ENCODE measurements at places on chromosomes 12 and 14.

DNA sequence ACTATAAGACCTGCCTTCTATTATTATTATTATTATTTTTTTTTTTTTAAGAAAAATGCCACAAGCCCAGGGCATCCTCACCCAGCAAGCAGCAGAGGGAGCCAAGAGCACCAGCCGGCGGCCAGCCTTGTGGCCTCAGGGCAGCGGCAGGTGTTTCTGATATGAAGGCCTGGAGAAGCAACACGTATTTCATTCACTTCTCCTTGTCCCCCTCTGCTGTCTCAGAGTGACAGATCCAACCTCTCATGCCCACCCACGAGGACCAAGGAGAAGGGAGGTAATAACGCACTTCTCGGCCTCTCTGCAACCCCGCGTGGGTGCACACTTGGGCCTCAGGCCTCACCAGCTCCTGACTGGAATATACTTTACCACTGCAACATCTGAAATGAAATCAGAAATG lies 25.4 kb downstream of the CDC42BPB start:
- H3K27me3 ChIP-seq, result no peaks in the 10 kb centered on the region
- no peak overlapping the region for H3K4me3 ChIP-seq
- no peak for DNase-seq
- no peaks in the 10 kb centered on the region for H3K4me1 ChIP-seq
- H3K36me3 ChIP-seq, result no peaks in the 10 kb centered on the region
- H3K27ac ChIP-seq, result no peak overlapping the region

- no peaks in the 10 kb centered on the region for H3K36me3 ChIP-seq
- H3K27ac ChIP-seq, result no peak overlapping the region
- peaks cover 2% of the 10 kb centered on the region for H3K27me3 ChIP-seq
- H3K4me3 ChIP-seq, result no peak overlapping the region
These were observed 119.7 kb downstream of the PTCSC3 start for GRCh38 chr14:36056845-36057244.

- no peaks in the 10 kb centered on the region for H3K4me1 ChIP-seq
- H3K27ac ChIP-seq, result no peak overlapping the region
- H3K4me3 ChIP-seq, result no peak overlapping the region
- no peaks in the 10 kb centered on the region for H3K36me3 ChIP-seq
- DNase-seq, result no peak
- no peaks in the 10 kb centered on the region for H3K27me3 ChIP-seq
These were observed 46.6 kb downstream of the KSR2 start for GRCh38 chr12:117921929-117922777.

GRCh38 chr12:95351748-95352147 lies 122.2 kb upstream of the METAP2 start:
- DNase-seq, result no peak
- H3K36me3 ChIP-seq, result no peaks in the 10 kb centered on the region
- no peaks in the 10 kb centered on the region for H3K4me1 ChIP-seq
- no peak overlapping the region for H3K27ac ChIP-seq
- no peak overlapping the region for H3K4me3 ChIP-seq
- no peaks in the 10 kb centered on the region for H3K27me3 ChIP-seq

- no peak overlapping the region for H3K27ac ChIP-seq
- H3K4me1 ChIP-seq, result peaks cover 9% of the 10 kb centered on the region
- H3K36me3 ChIP-seq, result no peaks in the 10 kb centered on the region
- DNase-seq, result no peak
These were observed 55.4 kb downstream of the RPAP3 start for GRCh38 chr12:47650469-47650868.

DNA sequence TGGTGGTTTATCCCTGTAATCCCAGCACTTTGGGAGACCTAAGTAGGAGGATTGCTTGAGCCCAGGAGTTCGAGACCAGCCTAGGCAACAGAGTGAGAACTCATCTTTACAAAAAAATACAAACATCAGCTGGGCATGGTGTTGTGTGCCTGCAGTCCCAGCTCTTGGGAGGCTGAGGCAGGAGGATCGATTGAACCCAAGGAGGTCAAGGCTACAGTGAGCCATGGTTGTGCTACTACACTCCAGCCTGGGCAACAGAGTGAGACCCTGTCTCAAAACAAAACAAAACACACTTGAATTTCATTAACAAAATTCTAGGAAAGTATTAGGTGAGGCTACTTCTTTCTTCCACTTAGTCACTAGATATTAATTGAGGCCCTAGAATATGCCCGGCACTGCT lies 77.1 kb downstream of the STXBP6 start:
- H3K4me3 ChIP-seq, result no peak overlapping the region
- H3K27me3 ChIP-seq, result no peaks in the 10 kb centered on the region
- no peak overlapping the region for H3K27ac ChIP-seq
- no peaks in the 10 kb centered on the region for H3K36me3 ChIP-seq
- DNase-seq, result no peak
- no peaks in the 10 kb centered on the region for H3K4me1 ChIP-seq

GRCh38 chr12:28027947-28028724 lies 55.6 kb upstream of the PTHLH start:
- no peak for DNase-seq
- no peaks in the 10 kb centered on the region for H3K4me1 ChIP-seq
- peaks cover 2% of the 10 kb centered on the region for H3K27me3 ChIP-seq
- H3K4me3 ChIP-seq, result no peak overlapping the region
